Left ventricle myocardium superior (tissue), 1 donor: ENCODE measurements at places on chromosomes 6 and 20. TPM values are rescaled to one million over a fixed set of nuclear protein-coding genes. Genes with fewer than 3 reads are reported as not detected.

DNA sequence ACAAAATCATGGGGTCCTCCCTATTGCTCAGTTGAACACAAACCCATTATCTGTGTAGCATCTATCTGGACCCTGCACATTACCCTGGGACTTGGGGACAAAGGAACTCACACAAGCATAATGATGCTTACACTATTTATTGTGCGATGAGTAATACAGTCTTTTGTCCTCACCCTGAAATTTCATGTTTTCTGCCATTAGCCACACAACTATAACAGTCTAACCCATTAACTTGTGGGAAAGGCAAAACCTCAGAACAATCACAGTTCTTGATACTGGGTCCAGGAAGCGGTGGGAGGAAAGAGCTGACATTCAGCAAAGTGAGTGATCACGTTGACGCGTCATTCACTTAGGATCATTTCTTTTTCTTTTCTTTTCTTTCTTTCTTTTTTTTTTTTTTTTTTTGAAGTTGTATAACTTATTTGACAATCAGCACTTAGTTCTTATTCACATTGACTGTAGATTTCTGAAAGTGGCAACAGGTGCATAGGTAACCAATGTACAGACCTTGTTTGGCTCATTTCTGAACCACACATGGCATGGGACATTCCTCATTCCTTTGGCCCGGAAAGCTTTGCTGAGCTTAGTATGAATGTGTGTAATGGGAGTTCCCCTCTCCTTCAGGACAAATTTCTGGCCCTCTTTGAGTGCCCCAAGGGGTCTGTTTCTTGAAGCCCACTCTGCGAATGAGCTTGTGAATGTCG is 94.8 kb upstream of the CNKSR3 start:
- DNase-seq, result no peak

DNA sequence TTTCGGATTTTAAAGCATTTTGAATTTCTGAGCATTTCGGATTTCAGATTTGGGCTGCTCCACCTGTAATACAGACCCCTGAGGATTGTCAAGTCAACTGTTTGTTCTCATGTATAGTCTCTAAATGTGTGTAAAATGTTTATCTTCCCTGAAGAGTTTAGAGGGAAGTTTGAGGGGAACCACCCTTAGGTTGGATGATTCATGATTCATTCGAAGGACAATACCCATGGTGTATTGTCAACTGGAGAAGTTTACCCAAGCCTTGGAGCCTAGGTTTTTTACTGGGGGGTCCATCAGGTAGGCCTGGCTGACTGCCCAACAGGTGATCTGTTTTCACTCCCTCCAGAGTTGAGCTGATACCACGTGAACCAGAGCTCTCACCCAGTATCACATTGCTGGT is 18.9 kb downstream of the GSTA4 start:
- no peak for DNase-seq

- peak; percentile 38 for DNase-seq
Observed at GRCh38 chr20:1388741-1389483, 3.9 kb downstream of the FKBP1A start.

DNA sequence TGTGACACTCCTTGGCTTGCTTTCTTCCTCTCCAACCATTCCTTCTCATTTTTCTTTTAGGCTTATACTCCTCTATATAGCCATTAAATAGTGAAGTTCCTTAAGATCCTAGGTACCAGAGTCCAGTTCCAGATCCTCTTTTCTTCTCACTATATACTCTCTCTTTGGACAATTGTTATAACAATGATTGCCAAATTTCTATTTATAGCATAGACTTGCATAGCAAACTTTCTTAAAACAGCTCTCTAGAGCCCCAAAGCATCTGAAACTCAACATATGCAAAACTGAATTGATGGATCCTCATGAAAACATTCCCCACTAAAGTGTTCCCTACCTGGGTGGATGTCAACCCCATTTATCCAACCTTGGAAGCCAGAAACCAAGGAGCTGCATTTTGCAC is 13.4 kb downstream of the PHIP start:
- DNase-seq, result no peak

- no peak for DNase-seq
Observed at GRCh38 chr6:109834131-109834530, 143.0 kb downstream of the FIG4 start.

DNA sequence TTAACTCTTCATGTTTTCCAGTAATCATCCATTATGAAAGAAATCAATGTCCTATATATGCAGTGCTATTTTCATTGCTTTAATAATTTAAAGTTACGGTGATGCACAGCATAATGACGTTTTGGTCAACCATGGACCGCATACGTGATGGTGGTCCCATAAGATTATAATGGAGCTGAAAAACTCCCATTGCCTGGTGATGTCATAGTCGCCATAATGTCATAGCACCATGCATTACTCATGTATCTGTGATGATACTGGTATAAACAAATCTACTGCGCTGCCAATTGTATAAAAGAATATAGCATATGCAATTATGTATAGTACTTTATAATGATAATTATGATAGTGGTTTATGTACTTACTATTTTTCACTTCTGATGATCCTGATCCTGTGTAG is 42.3 kb upstream of the ALDH8A1 start:
- DNase-seq, result no peak

DNA sequence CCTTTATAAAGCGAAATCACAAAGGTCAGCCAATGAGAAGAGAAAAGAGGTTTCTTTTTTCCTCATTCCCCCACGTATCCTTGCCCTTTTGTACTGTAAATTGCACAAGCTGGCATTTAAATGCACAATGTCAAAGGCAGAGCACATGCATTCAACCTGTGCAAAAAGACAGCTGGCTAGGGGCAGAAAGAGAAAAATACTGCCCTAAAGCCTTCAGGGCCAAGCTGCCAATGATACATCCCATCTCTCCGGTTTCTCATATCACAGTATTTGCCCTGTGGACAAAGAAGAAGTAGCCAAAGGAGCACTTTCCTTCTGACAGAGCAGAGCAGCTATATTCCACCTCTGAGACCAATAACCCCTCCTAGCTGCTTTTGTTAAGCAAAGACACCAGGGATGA is 219.2 kb downstream of the TRDN start:
- no peak for DNase-seq

GRCh38 chr6:167300902-167301777 is 10.0 kb downstream of the UNC93A start:
- no peak for DNase-seq

GRCh38 chr20:11726026-11726425 is 191.7 kb upstream of the BTBD3 start:
- DNase-seq, result no peak

- no peak for DNase-seq
Observed at GRCh38 chr6:154731296-154732218, 1.7 kb upstream of the SCAF8 start.

DNA sequence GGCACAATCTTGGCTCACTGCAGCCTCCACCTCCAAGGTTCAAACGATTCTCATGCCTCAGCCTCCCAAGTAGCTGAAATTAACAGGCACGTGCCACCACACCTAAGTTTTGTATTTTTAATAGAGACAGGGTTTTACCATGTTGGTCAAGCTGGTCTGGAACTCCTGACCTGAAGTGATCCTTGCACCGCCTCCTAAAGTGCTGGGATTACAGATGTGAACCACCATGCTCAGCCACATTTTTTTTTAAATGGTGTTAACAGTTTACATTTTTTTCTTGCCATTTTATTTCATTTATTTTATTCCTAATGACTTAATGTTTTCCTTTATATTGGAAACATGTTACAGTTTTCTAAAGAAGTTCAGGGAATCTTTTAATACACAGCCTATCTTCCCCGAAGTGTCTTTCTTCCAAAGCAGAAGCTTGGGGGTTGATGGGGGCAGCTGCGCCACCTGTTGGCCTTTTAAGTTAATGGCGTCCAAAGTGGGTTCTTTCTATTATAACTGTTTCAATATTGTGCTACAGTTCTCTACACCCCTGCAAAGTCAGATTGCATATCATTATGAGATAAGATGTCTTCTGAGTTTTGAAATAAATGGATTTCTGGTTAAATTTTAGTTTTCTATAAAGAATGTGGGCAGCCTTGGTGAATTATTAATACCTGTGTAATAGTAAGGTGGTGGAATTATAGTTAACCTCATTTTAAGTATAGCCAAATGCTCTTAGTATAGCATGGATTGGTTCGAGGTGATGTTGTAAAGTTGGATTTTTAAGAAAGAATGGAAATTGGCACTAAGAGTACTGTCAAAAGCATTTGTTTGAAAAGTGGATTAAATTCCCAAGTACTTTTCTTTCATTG is 42.0 kb upstream of the PLCG1 start:
- DNase-seq, result peak; percentile 67

DNA sequence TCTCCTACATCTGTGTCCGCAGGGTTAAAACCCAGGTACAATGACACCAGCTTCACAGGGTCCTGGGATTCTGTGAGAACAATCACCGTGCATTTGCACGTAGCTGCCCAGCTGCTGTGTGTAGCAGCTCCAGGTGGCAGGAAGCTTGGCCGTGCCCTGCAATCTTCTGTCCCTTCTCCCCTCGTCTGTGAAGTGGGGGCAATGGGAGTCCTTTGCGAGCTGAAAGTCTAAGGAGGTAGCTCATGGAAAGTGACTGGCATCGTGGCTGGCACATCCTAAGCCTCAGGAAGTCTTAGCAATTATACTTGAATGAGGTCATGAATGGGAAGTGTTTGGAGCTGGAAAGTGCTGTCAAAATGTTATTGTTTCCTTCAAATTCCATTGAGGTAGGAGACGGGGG is 137.1 kb downstream of the SMOC2 start:
- DNase-seq, result no peak

DNA sequence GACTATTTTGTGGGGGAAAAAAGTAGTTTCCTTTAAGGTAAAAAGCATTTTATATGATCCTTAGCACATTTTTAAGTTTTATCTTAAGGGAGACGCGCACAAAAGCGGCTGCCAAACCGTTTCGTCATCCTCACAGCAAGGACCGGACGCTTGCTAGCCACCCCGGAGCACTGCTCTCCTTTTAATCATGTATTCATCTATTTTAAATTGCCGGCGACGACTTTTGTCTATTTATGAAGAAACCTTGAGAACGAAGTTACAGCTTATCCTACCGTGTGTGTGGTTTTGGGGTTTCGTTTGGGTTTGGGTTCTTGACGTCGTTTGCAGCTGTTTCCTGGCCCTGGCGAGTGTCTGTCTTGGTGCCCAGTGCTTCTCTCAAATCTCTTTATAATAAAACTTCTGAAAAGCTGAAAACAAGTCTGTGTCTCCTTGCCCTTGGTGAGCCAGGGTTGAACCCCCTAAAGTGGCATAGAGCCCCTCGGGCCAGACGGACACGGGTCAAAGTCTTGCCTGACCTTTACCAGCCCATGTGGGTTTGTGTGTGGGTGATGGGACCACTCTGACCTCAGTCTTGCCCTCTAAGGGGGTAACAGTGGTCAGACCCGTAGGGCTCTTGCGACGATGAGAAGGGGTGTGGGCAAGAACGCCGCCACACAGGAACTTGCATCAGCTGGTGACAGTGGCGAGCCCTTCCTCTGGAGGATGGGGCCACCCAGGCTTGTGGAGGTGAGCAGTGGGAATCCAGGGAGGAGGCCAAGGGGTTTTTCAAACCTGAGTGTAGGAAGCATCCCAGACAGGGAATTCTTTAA is 117.6 kb downstream of the JPH2 start:
- no peak for DNase-seq

DNA sequence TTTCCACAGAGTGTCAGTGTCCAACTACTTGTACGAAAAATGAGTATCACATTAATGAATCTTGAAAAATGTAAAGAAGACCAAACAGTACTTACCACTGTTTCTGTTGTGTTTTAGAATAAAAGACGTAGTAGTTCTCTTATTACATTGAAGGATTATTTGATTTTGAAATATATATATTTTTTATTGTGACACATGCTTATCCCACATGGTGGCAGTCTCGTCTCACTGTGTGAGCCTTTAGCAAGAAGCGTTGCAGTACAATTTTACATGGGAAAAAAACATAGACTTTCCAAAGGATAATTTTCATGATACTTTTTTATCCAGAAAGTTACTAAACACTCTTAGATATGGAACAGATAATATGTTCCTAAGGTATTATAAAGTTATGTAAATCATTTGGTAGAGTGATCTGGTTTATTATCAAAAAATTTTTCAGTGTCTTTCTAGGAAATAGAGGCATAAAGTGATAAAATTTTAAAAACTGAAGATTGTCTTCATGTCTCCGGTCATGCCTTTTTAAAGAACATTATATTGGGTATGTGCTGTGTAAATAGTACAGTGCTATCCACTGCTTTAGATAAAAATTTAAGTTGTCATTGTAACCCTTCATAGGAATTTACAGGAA is 117.5 kb upstream of the SAMD5 start:
- DNase-seq, result no peak

DNA sequence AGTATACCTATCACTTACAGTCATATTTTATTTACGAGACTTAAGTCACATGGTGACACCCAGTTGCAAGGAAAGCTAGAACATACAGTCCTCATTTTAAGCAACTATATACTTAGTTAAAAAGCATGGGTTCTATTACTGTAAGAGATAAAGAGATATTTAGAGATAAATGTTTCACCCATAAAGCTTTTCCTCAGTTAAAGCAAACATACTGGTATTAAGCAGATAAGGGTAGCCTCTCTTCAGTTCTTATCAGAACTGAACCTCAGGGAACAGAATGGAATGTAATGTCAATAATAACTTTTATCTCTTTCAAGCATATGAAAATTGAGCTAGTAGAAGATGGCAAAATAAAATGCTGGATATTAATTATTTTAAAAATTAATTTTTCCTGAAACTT is 9.9 kb upstream of the ASCC3 start:
- DNase-seq, result no peak

DNA sequence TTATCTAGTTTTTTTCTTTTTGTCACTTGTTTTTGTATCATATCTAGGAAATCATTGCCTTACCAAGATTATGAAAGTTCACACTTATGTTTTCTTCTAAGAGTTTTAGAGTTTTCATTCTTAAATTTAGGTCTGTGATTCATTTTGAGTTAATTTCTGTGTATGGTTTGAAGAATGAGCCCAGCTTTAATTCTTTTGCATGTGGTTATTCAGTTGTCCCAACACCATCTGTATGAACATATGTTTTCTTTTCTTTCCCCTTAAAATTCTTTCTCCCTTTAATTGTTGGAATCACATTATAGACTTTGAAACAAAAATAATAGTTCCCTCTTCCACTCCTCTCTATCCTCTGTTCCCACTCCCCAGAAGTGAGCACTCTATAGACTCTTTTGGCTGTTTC is 85.4 kb downstream of the SLX4IP start:
- no peak for DNase-seq

GRCh38 chr6:11772109-11772825 is 6.3 kb downstream of the ADTRP start:
- no peak for DNase-seq

DNA sequence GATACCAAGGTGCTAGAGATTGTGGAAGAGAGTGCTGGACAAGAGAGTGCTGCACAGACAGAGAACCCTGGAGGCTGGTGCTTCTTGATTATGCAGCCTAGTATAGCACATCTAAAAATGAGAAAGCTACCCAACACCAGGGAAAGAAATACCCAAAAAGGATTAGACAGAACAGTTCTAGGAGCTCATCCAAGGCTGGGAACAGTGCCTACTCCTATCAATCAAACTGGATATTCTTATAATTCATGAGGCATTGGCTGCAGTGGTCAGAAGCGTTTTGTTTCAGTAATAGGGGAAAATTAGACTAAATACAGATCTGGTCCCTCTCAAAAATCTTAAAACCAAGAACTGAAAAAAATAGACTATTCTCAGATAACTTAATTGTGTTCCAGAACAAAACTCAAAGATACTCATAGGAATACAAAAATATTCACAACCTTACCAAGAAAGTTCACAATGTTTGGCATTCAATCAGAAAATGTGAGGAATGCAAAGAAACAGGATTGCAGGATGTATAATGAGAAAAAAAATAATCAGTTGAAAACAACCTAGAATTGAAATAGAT is 222.9 kb downstream of the EPHA7 start:
- no peak for DNase-seq

GRCh38 chr6:74768120-74768519 is 437.7 kb downstream of the COL12A1 start:
- no peak for DNase-seq

Gene HLA-DRA
- 109 TPM for total RNA-seq

Gene UNC5CL
- 0.20 TPM for total RNA-seq

Gene SLC25A27
- total RNA-seq, result 15.3 TPM
